Activated CD4-positive, alpha-beta T cell treated with anti-CD3 and anti-CD28 coated beads, Interleukin-2, amount 50 U/mL, for 24 hours (primary cell): ENCODE measurements at places on chromosomes 7 and 10.
A peak's percentile ranks its signal among the peaks of the same experiment; 100 is the strongest.

DNA sequence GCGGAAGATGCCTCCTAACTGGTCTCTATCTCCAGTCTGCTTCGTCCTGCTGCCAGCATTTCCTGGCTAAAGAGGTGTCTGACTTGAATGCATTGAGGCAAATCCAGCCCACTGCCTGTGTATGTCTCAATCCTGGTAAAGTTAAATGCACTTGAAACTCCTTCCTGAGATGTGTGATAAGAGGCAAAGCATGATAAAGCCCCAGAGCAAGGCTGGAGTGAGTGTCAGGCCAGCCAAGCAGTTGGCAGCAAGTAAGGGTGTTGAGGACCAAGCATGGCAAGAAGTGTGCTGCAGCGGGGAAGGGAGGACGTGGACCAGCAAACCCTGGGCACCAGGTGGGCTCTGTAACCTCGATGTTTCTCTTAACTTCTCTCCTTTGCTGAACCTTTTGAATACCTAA lies 29.1 kb downstream of the LRRC18 start:
- no peak for DNase-seq

DNA sequence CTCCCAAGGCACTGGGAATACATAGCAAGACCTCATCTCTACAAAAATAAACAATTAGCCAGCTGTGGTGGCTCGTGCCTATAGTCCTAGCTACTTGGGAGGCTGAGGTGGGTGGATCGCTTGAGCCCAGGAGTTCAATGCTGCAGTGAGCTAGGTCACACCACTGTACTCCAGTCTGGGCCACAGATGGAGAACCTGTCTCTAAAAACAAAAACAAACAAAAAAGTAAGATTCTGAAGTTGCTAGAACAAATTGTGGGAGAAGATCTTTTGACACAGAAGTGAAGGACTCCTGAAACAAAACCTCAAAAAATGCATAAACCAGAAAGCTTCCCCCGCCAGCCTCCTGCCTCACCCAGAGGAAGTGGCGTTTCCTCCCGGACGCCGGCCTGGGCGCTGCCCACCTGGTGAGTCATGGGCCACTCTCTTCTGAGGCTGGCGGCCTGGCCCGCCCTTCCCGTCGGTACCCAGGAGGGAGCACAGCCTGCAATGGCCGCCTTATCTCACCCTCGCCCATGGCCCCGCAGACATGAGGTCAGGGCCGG lies 25.4 kb upstream of the ELN start:
- no peak for DNase-seq

DNA sequence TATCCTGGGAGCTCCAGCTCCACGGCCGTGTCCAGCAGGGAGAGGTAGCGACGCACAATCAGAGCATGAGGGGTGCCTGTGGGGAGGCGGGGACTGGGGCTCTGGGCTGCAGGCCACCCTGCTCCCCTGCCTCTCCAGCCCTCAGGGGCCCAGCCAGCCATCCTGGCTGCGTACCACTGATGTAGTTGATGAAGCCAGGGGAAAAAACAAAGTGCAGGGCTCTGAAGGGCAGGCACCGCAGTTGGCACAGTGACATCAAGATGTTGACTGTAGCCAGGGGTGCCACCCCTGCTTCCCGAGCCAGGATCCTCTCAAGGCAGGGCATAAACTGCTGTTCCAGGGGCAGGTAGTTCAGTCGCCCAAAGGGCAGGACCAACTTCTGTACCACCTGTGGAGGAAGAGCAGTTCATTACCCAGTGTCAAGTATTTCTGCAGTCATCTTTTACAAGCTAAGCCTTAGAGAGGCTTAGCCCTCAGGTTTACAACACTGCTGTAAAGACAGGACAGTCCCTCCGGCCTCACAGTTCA lies 2.8 kb downstream of the FASTK start:
- DNase-seq, result no peak

DNA sequence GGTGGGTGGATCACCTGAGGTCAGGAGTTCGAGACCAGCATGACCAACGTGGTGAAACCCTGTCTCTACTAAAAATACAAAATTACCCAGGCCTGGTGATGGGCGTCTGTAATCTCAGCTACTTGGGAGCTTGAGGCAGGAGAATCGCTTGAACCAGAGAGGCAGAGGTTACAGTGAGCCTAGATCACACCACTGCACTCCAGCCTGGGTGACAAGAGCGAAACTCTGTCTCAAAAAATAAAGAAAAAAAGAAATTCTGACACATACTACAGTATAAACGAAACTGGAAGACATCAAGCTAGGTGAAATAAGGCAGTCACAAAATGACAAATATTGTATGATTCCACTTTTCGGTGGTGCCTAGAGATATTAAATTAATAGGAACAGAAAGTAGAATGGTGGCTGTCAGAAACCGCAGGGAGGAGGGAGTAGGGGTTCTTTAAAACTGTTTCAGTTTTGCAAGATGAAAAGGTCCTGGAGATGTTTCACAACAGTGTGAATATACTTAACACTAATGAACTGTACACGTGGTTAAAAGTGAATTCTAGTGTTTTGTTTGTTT lies 23.2 kb downstream of the PILRA start:
- DNase-seq, result peak; percentile 65

- no peak for DNase-seq
These were observed 752 bp upstream of the ABCA13 start for GRCh38 chr7:48170506-48170905.
